ENCODE measurements at places on chromosomes 6 and 20.

DNA sequence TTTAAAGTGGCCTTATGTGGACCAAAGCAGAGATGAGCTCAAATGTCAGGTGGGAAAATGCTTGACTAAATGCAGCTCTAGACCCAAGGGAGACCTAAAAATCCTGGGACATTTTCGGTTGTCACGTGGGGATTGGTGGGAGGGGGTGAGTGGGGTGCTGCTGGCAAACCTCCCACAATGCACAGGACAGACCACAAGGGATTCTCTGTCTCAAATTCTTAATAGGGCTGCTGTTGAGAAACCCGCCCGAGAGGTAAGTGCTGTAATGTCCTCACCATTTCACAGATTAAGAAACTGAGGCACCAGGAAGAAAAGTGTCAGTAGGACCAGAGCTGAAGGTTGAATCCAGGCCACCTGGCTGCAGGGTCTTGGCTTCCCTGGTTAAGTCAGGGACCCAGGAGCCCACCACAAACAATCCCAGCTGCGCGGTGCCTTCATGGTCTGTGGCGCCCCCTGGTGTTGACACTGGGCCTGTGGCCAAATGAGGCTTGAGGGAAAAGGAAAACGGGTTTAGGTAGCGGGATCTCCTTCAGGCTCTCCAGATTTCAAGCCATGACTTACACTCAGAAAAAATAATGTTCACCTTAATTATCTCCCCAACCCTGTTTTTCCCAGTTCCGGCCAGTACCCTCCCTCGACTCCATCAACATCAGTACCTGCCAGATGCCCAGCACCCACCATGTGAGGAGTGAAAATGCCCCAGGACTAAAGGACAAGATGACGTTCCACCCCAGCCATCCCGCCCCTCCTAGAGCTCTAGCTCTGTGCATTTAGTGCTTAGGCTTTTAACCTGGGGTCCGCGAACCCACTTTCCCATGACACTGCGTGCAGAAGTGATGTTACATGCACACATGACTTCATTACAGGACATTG lies 7.2 kb downstream of the HLA-G start:
- DNase-seq, result no peak

- no peak for DNase-seq
Observed at GRCh38 chr20:48945840-48946514, 24.5 kb downstream of the ARFGEF2 start.

GRCh38 chr6:149064001-149064659 lies 253.4 kb upstream of the TAB2 start:
- no peak for DNase-seq

- no peak for DNase-seq
Observed at GRCh38 chr6:113306552-113307145, 550.5 kb upstream of the MARCKS start.

- DNase-seq, result no peak
Observed at GRCh38 chr6:89475634-89476033, 42.7 kb downstream of the ANKRD6 start.

DNA sequence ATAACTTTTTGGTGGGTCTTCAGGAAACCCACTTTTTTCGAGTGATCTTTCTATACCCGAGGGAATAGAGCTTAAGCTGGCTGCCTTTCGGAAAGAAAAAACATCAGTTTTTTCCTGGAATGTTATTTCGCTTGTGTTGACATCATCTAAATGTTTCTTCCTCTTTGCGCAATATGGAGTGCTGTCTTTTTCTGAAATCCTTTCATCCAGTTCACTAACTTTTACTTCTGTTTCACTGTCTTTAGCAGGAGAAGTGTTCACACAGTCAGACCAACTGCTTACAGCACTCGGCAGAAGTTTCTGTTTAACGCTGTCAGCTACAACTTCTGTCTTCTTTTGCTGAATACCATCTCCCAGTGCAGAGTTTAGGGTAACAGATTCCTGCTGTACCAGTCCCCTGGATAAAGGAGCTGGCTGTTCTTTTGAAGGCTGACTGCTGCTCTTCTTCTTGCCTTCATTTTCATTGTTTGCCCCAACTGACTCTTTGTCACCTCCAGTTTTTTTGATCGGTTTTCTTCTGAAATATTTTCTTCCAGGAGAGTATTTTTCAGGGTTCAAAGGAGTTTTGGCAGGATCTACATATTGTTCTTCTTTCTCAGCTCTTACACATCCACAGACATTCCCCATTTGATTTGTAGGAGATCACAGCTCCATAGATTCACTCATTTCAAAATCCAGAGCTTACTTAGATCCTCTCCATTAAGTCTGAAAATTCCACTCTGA lies 50.0 kb upstream of the DST start:
- peak; percentile 55 for DNase-seq

- no peak for DNase-seq
Observed at GRCh38 chr20:20495729-20496503, 128.0 kb downstream of the INSM1 start.

GRCh38 chr6:40788661-40789655 lies 201.8 kb upstream of the LRFN2 start:
- DNase-seq, result peak; percentile 50

DNA sequence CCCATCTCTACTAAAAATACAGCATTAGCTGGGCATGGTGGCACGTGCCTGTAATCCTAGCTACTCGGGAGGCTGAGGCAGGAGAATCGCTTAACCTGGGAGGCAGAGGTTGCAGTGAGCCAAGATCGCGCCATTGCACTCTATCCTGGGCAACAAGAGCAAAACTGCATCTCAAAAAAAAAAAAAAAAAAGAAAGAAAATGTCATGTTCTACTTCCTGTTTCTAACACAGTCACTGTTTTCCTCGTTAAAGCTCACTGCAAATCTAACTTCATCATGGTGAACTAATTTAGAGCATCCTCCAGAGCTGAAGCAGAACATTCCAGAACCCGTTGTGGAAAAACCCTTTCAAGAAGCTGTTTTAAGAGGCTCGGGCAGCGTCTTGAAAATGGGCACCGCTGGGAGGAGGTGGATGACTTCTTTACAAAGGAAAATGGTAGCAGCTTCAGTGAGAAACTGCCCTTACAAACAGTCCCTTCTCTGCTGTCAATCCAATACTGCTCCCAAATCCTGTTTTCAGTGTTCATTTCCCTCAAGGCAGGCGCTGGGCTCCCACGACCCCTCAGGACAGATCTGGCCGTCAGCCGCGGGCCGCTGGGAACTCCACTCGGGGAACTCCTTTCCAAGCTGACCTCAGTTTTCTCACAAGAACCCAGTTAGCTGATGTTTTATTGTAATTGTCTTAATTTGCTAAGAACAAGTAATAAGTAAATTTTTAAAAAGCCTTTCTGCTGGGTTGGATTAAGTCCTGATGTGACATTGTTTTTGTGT lies 12.5 kb downstream of the CTSZ start:
- DNase-seq, result no peak

DNA sequence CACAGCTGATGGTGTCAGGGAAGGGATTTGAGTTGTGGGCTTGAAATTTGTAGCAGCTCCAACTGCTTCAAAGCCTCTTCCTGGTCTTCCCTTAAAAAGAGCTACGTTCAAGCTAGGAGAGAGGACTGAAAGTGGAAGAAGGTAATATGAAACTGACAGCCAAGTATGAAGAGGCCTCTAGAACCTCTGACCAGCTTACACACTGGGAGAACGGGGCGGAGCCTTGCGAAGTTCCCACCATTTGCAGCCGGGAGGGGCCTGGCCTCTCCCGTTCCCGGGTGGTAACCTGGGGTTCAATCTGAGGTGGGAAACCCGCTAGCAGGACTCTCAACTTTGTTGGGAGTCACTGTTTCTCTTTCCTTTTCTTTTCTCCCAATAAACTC lies 97.8 kb upstream of the PDE10A start:
- no peak for DNase-seq

GRCh38 chr20:25408170-25408547 lies 686 bp downstream of the GINS1 start:
- no peak for DNase-seq

DNA sequence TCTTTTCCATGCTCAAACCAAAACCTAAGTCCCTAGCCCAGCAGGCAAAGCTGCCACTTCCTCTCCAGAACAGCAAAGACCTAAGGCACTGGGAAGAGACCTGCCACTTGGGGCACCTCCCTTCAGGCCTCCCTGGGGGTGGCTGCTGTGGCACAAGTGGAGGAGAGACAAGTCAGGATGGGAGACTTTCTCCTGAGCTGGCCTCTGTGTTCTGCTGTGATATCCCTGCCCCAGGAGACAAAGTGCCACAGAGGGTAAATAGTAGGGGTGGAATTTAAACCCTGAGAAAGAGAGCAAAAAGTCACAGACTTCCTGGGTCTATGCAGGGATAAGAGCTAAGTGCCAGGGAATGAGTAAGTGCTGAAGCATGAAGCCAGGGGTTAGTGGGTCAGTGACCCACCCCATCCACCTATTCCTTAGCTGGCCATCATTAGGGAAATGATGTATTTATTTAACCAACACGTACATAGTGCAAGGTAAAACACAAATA lies 84.2 kb downstream of the MRPL14 start:
- no peak for DNase-seq

DNA sequence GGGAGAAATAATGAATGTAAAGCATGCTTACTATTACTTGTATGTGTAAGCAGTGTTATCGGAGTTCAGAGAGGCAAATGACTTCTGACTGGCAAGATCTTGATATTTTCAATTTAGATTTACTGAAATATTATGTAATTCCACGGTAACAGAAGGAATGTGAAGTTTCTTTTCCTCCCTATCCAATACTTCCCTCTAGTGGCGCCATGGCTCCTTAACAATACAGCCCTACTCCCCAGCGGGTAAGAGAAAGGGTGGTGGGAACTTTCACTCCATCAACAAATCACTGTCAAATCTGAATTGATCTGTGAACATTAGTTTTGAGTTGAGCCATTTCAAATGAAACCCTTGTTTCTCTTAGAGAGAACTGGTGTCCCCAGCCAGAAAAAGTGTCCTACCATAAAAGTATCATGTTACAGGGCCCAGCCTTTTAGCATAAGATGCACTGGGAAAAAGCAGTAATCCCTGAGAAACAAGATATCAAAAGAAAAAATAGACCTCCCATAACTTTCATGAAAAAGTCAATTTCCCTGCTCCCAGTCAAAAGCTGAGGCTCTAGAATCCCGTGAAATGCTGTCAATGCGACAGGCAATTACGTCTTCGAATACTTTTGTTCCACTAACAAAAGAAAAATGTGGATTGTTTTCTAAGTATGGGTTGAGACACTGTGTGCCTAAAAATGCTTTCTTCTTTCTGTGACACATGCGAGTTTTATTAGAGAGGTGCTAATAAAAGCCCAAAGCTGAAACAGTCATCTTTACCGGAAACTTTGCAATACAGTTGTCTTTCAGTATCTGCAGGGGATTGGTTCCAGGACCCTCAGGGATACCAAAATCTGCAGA lies 12.9 kb downstream of the COX7A2 start:
- DNase-seq, result peak; percentile 42

GRCh38 chr6:39073471-39074355 lies 25.1 kb downstream of the GLP1R start:
- no peak for DNase-seq

Measured in stromal cell of bone marrow (primary cell).